Frontal cortex (tissue), 4 donors: ENCODE measurements at places on chromosomes 7 and 10. TPM values are rescaled to one million over a fixed set of nuclear protein-coding genes. Genes with fewer than 3 reads are reported as not detected.

The NPY gene
- 41.2 TPM for total RNA-seq

The RSU1 gene
- 33.0 TPM for total RNA-seq

The SPACDR gene
- not detected for total RNA-seq

The CYP26C1 gene
- total RNA-seq = under 0.01 TPM

The GSDME gene
- 39.5 TPM for total RNA-seq

The BAMBI gene
- 4.5 TPM for total RNA-seq
